CD4-positive, alpha-beta T cell treated with Interleukin-21 for 1 hour (primary cell): ENCODE measurements at places on chromosomes 6 and 20.

DNA sequence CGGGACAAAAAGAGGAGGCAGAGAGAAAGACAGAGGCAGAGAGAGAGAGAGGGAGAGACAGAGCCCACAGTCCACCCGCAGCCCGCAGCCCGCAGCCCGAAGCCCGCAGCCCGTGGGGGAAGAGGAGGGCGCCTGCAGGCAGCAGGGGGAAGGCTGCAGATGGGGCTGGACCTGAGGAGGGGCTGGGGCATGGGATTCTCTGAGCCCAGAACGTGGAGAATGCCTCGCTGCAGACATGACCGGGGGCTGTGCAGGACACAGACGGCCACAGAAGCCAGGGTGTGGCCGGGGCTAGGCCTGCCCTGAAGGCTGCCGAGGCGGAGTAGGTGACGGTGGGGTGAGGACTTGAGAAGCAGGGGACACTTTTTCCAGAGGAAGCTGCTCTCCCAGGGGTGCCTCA, 6.5 kb upstream of the SLCO4A1 start:
- DNase-seq = no peak

- DNase-seq = no peak
Observed at GRCh38 chr20:4070323-4071177, 55.2 kb upstream of the RNF24 start.

DNA sequence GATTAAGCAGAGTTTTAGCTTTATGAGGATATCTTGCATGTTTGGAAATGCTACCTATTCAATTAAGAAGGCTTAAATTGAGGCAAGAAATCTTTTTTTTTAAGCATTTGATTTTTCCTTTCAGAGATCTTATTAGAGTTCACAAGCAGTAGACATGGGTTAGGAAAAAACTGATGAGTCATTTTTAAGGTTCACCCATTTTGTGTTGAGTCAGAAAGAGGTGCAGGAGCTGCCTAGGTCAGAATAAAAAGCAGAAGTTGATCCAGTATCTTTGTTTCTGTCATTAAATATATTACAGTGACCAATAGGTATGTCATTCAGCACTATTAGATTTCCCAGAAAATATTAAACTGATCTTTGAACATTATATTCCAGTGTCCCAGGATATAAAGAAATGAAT, 306.8 kb downstream of the LMBRD1 start:
- no peak for DNase-seq

DNA sequence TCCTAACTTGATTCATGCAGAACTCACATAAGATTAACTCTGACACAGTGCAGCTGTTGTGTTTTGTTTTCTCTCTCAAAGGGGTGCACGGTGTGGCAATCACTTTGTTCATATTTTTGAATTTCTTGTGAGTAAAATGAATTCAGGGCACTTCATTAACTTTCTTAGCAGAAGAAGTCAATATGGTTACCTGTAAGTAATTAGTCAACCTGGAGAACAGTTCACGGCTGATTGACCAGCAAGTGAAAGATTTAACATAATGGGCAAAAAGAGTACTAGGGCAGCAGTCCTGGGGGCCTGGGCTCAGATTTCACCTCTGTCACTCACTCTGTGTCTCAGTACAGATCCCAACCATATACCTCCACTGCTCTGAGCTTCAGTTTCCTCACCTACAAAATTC, 102.4 kb upstream of the SPTLC3 start:
- DNase-seq = no peak

DNA sequence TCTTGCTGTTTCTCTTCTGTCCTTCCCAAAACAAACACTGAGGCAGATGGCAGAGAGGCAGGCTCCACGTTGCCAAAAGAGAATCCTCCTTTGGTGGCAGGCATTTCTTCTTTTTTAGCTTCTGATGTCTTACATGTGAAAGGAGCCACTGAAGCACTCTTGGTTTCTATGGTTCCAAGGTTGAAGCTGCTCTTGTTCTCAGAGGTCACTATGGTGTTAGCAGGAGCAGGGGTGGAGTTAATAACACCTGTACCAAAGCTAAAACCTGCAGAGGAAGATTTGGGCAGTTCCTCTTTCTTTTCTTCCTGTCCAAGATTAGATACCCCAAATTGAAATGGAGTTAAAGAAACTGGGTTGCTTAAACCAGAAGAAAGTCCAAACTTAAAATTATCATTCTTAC, 28.8 kb downstream of the FAM8A1 start:
- no peak for DNase-seq

DNA sequence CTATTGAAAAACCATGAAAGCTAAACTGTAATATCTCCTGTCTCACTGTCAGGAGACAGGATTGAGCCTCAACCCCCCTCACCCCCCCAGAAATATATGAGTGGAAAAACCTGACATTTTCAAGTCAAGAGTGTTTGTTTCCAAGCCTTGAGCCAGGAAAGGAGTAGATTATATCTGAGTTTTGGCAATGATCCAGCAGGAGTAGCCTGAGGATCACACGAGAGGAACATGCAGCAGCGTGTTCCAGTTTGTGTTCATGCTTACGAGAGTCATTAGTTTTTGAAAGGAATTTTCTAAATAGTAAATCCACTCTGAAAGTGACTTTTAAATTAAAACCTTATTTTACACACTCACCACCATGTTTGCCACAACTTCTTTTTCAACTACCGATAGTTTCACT, 15.8 kb downstream of the IL22RA2 start:
- DNase-seq = no peak

GRCh38 chr20:63829603-63829944, 1.5 kb downstream of the ZBTB46 start:
- no peak for DNase-seq

GRCh38 chr20:17825252-17825959, 125.6 kb downstream of the BANF2 start:
- DNase-seq = no peak

DNA sequence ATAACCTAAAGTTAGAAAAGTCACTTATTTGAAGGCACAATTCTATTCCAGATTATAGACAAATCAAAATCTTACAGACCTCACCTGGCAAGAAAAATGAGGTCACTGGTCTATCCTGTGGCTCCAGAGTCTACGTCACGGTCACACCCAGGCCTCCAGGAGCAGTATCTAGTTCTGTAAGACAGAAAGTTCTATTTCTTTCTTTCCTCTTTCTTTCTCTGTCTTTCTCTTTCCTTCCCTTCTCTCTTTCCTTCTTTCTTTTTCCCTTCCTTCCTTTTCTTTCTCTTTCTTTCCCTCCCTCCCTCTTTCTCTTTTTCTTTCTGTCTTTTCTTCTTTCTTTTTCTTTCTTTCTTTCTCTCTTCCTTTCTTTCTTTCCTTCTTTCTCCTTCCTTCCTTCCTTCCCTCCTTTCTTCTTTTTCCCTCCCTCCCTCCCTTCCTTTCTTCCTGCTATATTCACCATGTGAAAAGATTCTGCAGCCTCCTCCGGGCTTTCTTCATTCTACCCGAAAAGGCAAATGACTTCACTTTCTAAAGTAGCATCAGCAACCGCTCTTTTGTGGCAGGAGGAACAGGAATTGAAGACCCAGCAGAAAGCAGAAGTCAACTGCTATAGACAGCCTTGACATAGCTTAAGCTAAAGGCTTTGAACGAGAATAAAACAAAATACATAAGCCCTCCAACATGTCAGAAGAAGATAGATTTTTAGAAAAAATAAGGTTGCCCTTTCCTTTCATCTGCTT, 83.9 kb upstream of the SIRPG start:
- no peak for DNase-seq
